Activated CD4-positive, alpha-beta memory T cell treated with anti-CD3 and anti-CD28 coated beads for 36 hours (primary cell): ENCODE measurements at places on chromosomes 7 and 10.

DNA sequence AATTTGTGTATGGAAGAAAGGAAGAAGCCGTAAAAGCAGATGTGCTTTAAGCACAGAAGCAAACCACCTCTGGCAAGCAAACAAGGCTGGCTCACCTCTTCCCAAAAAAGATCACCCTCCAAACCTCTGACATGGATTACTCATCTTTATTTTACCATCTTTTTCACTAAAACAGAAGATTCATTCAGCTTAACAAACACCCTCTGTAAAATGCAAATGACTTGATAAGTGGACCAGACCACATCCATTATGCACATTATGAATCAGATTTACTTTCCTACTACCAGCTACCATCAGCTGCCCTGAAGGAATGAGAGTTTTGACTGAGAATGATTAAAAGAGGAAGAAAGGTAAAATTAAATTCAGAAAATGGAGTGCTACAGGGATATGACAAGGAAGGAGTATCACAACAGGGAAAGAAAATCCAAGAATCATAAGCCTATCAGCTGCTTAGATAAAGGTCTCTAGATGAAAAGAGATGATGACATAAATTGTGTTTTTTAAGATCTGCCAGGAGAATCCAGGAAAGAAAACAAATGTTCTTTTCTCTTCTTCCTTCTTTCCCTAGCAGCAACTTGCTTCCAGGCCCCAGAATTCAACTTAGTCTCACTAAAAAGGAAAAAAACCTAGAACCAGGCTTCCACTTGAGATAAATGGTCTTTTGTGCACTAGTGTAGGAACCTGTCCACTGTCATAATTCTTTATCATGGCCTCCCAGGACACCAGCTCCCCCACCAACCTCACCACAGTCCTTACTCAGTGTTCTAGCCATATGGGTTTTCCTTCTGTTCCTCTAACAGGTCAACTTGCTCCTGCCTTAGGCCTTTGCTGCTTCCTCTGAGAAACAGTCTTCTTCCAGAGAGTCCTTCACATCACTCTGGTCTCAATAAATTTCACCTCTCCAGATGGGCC, 47.4 kb downstream of the JAZF1 start:
- DNase-seq: no peak

DNA sequence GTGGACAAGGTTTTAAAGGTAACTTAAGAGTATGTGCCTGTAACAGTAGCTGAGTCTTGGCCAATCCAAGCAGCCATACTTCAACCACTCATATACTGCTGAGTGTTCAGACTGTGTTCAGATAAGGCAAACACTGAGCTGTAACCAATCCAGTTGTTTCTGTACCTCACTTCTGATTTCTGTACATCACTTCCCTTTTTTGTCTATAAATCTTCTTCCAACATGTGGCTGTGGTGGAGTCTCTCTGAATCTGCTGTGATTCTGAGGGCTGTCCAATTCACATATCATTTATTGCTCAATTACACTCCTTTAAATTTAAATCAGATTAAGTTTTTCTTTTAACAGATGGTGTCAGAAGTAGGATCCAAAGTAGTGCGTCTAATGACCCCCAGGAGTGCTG, 149.5 kb upstream of the PHF14 start:
- DNase-seq: no peak

DNA sequence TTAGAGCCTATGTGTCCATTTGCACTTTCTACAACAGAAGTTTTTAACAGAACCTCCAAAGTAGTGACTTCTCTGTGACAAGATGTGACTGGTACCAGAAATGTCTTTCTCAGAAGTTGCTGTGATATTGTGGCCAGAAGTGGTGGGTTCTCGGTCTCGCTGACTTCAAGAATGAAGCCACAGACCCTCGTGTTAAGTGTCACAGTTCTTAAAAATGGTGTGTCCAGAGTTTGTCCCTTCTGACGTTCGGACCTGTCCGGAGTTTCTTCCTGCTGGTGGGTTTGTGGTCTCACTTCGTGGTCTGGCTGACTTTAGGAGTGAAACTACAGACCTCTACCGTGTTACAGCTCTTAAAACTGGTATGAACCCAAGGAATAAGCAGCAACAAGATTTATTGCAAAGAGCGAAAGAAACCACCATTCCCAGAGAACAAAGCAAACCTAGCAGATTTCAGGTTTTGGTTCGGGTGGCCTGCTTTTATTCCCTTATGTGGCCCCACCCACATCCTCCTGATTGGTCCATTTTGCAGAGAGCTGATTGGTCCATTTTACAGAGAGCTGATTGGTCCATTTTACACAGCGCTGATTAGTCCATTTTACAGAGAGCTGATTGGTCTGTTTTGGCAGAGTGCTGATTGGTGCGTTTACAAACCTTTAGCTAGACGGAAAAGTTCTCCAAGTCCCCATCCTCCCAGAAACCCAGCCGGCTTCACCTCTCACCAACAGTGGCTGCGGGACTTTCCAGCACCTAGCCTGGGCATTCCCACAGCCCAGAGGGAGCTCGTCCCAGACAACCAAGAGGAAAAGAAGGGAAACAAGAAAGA, 3.0 kb downstream of the ITPRID1 start:
- DNase-seq: no peak

DNA sequence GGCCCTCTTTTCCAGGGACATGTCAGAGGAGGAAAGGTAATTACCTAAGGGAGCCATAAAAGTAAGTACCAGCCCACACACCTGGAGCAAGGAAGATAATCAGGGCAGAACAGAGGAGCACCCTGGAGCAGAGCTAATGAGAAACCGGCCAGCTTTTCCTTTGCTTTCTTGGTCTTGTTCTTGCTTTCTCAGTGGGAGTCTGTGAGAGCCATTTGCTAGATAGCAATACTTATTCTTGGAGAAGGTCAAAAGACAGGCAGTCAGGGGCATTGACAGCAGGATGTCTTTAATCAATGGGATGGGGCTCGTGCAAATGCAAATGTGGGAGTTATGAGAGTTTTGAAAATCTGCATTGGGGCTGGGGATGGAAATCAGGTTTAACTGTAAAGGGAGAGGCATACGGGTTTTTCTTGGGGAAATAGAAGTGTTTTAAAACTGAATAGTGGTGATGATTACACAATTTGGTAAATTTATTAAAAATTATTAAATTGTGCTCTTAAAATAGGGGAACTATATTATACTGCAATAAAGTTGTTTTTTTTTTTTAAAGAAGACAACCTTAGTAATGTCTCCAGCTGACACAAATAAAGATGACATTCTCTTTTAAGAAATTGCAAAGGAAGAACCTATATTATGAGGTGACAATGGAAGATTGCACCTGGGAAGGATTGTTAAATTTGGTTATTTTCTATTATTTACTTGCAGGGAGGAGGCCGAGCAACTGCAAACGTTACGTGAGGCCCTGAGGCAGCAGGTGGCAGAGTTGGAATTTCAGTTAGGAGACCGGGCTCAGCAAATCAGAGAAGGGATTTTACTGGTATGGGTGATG, 35.6 kb upstream of the PPP1R17 start:
- no peak for DNase-seq
